Globus pallidus (tissue), 1 donor: ENCODE measurements at places on chromosomes 12 and 14.

- DNase-seq = no peak
These were observed 142.8 kb downstream of the LRFN5 start for GRCh38 chr14:41749429-41749828.

GRCh38 chr12:230925-231671 lies 17.1 kb upstream of the SLC6A12 start:
- DNase-seq = peak; percentile 76

- DNase-seq = no peak
These were observed 128.7 kb upstream of the RAP1B start for GRCh38 chr12:68482014-68482413.

DNA sequence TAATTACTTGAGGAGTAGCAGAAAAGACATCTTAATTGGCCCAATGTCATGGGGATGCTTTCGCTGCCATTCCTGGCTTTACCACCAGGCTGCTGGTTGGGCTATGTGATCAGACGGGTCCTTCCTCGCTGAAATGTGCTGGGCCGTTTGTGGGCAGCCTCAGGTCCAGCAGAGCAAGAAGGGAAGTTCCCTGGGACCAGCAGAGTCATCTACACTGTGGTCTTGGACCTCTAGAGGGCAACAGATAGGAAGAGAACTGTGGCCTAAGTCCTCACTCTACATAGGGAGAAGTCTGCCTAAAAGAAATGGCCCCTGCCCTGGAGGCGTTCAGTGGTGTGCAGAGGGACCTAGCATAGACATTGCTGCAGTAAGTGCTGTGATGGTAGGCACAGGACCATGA lies 10.9 kb downstream of the EVL start:
- peak; percentile 58 for DNase-seq

GRCh38 chr12:30211743-30212142 lies 428.0 kb upstream of the TMTC1 start:
- DNase-seq = no peak

DNA sequence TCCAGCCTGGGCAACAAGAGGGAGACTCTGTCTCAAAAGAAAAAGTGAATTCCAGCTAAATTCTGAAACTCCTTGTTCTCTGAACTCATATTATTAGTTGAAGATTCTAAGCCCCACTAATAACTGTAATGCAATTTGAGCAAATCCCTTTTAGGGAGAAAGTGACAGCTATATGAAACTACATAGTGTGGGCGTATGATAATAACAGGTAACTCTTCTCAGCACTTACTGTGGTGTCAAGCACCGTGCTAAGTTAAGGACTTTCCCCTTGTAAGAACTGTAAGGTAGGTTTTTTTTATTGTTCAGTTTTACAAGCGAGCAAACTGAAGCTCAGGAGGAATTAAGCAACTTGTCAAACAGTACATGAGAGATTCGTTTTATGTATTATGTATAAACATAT lies 5.4 kb downstream of the ANKRD13A start:
- DNase-seq = no peak

- no peak for DNase-seq
These were observed 392.3 kb downstream of the MED13L start for GRCh38 chr12:115885040-115885690.

DNA sequence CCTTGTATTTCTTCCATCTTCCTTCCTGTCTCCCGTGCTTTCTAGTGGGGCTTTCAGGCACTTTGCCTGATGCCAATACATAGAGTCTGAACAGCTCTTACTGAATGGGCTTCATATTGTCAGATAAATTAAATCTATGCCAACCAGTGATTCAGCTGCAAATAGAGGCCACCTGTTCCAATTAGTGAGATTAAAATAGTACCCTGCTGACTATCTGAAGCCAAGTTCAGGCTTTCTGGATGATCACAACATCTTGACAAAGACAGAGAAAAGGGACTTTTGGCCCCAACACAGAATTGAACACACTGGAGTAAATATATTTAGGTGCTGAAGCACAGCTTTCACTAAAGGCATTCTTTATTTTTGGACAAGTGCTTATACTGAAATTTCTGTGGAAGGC lies 11.8 kb downstream of the TMCC3 start:
- DNase-seq = no peak

GRCh38 chr12:119363490-119363889 lies 29.0 kb downstream of the CCDC60 start:
- no peak for DNase-seq
